ENCODE measurements at places on chromosomes 6 and 20.

DNA sequence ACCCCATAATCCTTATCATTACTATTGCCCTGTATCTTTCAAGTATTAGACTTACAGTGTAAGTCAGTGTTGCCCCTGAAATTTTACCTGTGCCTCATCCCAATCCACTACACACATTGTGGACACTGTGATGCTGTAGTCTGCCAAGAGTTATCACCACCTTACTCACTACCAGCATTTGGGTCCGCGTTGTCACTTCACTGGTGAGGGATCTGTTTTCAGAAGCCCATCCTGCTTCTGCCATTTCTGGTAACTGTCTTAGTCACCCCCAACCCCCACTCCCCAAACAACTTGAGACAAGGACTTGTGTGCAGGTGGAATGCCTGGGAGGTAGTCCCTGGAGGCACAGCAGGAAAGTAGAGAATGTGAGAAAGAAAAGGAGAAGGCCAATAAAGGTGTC, 6.0 kb upstream of the RAB44 start:
- DNase-seq = no peak

DNA sequence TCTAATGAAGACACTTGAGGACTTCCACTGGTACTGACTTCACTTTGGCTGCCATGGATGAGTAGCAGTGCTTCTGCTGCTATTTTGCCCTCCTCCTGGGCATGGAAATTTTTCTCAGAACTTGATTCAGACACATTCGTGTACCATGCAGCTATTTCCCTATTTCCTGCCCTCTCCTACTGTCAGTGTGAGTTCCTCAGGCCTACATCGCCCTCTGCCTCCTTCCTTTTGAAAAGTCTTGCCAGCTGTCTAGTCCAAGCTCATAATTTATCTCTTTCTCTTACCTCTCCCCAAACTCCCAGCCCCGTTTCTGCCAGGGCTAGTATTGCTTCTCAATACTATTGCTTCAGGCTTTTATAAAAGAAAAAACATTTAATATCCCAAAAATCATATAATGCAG, 470.2 kb downstream of the ADGRB3 start:
- no peak for DNase-seq

GRCh38 chr20:25858495-25859425, 162.1 kb upstream of the ZNF337 start:
- DNase-seq = no peak

DNA sequence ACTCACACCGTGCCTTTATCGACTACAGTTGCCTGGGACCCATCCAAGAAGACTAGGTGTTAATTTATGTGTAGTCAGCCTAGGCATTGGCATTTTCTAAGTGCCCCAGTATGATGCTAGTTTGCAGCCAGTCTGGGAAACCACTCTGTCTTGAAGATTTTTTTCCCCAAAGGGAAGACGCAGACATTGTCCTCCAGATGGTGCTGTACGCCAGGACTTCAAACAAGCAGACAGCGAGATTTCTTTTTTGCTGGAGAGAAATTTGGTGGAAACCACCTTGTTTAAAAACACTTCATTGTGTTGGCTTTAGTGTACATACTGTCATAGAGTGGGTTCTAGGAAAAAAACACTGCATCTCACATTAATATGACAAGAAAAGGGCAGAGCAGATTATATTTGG, 30.0 kb downstream of the ALDH5A1 start:
- no peak for DNase-seq

DNA sequence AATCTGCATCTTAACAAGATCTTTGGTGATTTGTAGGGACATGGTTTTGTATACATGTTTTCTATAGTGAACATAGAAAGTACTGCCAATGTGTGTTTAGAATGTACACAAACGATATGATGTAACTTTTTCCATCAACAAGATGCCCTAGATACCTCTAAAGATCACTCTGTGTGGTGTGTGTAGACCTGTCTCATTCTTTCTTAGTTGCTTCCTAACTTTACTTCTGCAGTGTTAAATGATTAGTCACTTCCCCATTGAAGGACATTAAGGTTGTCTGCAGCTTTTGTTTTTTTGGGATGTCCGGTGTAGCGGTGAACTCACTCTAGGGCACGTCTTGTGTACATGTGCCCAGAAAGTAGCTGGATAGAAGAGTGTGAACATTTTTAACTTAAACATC, 35.9 kb downstream of the CDYL start:
- no peak for DNase-seq

DNA sequence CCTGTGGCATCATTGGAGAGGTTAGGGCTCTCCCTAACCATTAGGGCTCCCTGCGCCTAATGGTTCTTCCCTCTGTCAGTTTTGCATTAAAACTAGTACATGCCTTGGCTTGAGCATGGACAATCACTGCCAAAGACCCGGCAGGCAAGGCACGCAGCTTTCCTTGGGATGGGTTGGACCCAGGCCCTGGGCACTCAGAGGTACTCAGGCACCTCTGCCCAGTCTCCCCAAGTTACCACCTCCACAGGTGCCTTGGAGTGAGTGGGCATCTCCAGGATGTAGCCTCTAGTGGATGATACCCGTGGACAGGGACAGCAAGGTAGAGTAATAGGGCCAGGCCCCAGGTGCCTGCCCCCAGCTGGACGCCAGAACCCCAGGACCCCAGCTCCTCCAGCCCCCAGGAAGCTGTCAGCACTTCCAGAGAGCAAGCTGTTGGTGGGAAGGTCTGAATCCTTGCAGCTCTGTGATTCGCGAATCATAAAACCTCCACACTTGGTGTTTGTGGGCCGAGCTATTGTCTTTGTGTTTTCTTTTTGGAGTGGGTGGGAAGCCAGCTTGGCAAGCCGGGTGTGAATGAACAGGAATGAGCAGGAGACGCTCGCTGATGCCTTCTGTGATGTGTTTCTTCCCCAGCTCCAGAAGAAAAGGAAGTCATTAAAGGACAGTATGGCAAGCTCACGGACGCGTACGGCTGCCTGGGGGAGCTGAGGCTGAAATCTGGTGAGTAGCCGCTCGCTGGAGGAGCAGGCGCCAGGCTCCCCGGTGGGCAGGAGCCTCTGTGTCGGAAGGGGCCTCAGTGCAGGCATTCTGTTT, 35.1 kb downstream of the SYNJ2 start:
- no peak for DNase-seq

DNA sequence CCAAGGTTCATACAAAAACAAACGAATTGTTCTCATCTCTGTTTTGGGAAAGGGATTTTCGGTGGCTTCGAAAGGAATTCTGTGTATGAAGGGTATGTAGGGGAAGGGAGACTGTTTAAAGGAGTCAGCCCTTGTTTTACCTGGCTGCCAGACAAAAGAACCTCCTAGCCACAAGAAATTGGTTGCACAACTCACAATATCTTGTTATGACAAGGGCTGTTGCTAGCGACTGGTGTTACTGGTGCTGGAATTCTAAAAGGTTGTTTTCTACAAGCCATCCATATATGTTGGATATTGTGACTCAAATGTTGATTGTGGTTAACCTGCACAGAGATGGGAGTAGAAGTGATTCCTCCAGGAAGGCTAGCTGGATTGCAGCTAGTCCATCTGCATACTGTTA, 34.6 kb upstream of the CITED2 start:
- no peak for DNase-seq

- DNase-seq = no peak
These were observed 16.3 kb downstream of the BPI start for GRCh38 chr20:38320221-38320620.

- no peak for DNase-seq
These were observed 129.1 kb upstream of the OLIG3 start for GRCh38 chr6:137623293-137623692.

- no peak for DNase-seq
These were observed 20.3 kb downstream of the PACSIN1 start for GRCh38 chr6:34486106-34486740.

DNA sequence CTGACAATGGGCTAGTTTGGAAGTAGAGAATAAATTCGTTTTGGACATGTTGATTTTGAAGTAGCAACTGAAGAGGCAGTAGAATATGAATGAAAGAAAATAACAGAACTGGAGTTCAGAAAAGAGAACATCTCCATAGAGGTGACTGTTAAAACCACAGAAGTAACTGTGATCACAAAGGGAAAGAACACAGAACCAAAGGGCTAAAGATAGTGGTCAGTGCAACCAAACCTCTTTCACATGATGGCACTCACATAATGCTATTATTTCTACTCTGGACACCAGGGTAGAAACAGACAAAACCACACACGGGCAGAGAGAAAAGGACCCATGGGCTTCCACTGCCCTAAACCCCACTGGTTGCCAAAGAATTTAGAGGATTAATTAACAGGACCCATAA, 58.5 kb downstream of the CDK19 start:
- DNase-seq = no peak

GRCh38 chr6:3776881-3777507, 25.5 kb upstream of the PXDC1 start:
- no peak for DNase-seq

DNA sequence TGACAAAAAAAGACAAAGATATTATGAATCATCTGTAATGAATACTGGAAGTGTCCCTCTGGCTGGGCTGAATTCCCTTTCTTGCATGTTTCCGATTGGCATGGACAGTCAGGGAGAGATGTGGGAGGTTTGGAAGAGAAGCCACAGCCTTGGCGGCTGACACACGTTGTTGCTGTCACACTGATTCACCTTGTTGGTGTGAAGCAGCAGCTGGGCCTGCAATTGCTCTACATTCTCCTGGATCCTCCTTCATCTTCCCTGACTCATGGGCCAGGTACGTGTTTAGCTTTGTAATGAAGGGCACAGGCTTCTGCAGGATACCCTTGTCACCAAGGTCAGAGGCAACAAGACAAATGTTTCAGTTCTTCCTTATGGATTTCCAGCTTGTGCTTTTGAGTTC, 13.4 kb upstream of the SMIM8 start:
- DNase-seq = no peak

DNA sequence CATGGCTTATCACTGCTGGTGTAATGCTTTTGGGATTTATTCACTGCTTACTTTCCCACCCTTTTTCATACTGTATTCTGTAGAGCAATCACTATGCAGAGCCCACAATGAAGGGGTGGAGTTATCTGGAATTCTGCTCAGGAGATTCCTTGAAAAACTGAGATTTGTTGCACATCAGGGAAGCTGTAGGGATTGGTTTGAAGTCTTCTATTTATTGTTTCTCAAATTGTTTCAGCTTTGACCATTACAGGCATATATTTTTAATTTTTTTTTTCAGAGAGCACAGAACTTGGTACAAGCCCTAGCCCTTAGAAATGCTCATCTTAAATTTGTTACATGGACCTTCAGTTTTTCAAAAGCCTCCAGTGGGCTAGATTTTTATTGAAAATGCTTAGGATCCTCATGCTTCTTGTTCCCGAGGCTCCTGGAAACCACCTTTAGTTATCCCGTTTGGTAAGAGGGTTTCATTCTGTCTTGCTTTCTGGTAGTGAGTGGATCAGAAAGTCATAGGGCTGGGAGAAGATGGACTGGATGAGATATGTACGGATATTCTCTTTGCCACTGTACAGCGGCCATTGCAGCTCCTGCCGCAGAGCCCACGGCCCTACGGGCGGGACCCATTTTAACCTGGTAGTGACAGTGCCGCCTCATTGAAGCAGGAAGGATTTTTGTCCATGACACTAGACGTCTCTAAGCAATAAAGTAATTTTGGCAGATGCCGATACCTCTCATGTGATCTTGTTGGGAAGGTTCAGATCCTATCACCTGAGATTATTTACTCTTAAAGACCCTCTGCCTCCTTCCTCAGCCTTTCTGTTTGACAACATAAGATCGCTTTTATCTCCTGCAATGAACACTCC, 45.3 kb upstream of the ZNF184 start:
- no peak for DNase-seq

- no peak for DNase-seq
These were observed 88.8 kb upstream of the NFATC2 start for GRCh38 chr20:51631011-51631950.

- DNase-seq = no peak
These were observed 4.8 kb upstream of the PMEPA1 start for GRCh38 chr20:57714409-57715267.

- no peak for DNase-seq
These were observed 357.0 kb downstream of the LAMA2 start for GRCh38 chr6:129239825-129240491.

DNA sequence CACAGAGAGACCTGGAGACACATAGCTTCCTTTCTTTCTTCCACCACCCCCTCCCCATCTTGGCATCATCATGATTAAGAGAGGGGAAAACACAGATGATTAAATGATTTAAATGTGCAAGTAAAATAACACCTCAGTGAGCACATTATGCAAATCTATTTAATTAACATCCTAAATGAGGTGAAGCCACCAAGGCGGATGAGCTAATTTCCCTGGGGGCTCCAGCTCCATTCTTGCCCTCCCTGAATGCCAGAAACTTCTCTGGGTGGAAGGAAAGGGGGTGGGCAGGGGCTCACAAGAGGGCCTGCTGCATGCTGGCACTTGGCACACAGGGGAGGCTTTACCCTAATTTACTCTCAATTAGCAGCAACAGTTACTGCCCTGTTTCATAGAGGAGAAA, 32.5 kb upstream of the TGM2 start:
- no peak for DNase-seq

DNA sequence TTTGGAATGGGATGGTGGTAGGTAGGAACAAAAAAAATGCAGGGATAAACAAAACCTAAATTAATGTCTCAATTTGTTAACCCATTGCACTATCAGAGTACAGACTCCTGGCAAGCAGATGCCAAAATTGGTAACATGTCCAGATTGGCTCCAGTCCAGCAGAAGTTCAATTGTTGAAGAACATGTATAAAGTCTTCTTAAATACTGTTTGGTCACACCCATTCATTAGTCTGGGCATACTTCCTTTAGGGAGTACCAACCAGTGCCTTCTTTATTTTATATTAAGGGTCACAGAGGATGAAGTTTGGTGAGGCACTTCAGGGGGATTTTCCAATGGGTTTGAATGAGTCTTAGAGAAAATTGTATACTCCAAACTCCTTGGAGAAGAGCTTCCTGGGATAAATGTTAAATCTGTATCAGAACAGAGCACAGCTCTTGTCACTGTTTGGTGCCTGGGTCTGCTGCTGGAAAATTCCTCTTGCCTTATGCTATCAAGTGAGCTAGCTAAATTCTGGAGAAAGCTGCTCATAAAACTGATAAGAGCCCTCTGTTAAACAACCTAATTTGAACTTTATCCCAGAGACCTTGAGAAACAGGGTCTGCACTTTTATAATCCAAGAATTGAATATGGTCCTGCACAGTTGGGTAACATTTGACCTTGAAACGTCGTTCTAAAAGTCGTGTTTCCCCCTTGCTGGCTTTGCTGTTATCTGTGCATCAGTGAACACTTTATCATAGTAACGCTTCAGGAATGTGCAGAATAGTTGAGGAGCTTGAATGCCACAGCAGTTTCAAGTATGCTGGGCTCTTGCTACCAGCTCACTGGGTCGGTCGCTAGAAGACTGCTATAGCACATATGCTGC, 334.1 kb upstream of the CITED2 start:
- DNase-seq = no peak

DNA sequence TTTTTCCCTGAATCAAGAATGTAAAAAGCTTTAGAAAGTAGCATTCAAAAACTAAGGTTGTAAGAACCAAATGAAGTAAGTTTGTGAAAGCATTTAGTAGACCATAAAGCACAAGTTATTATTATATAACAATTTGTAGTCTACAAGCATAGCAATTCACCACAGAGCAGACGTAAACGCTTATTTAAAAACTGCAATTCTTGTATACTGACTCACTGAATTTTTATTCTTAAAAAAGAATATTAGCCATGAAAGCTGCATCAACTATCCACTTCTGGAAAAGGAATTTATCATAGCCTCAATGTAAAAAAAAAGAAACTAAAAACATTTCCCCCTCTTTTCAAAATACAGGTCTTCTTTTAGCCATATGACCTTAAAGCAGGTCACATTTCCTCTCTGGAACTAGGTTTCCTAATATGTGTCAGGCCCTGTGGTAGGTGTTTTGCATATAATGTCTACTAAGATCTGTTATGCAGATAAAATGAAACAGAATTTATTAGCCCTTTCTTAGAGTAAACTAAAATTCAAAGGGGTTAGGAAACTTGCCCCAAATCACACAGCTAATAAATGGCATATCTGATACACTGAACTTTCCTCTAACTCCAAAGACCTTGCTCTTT, 2.1 kb downstream of the MAP3K7 start:
- no peak for DNase-seq
